ENCODE measurements at places on chromosomes 4 and X. TPM values are rescaled to one million over a fixed set of nuclear protein-coding genes. Genes with fewer than 3 reads are reported as not detected.

- no peak overlapping the region for H3K27ac ChIP-seq
- no peak overlapping the region for H3K4me3 ChIP-seq
- DNase-seq: no peak
- no peaks in the 10 kb centered on the region for H3K4me1 ChIP-seq
- H3K27me3 ChIP-seq: no peaks in the 10 kb centered on the region
- H3K36me3 ChIP-seq: no peaks in the 10 kb centered on the region
Measured at GRCh38 chr4:175125410-175126068, 207.4 kb downstream of the ADAM29 start.

- no peak overlapping the region for H3K4me3 ChIP-seq
- H3K27me3 ChIP-seq: no peaks in the 10 kb centered on the region
- no peak overlapping the region for H3K27ac ChIP-seq
Measured at GRCh38 chr4:1997712-1998111, 11.1 kb downstream of the NELFA start.

- H3K27me3 ChIP-seq: peaks cover 3% of the 10 kb centered on the region
- H3K4me1 ChIP-seq: no peaks in the 10 kb centered on the region
- no peaks in the 10 kb centered on the region for H3K36me3 ChIP-seq
- DNase-seq: no peak
Measured at GRCh38 chr4:138188406-138189084, 53.6 kb downstream of the SLC7A11 start.

GRCh38 chr4:144582105-144582850, 63.7 kb upstream of the HHIP start:
- H3K4me3 ChIP-seq: no peak overlapping the region
- H3K27ac ChIP-seq: no peak overlapping the region
- no peaks in the 10 kb centered on the region for H3K36me3 ChIP-seq
- H3K4me1 ChIP-seq: no peaks in the 10 kb centered on the region
- DNase-seq: no peak

DNA sequence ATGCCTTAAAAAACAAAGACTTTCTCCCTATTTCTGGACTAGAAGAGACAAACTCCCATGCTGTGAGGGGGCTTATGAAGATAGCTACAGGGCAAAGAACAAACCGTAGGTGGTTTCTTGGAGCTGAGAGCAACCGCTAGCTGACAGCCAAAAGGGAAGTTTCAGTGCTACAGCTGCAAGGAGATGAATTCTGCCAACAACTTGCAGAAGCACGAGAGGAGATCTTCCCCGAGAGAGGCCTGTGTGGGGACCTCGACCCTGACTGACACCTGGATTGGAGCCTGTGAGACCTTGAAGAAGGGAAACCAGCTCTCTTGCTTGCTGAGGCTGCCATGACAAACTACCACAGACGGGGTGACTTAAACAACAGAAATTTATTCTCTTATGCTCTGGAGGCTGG, 183.8 kb upstream of the VCX3A start:
- no peaks in the 10 kb centered on the region for H3K27me3 ChIP-seq
- H3K4me3 ChIP-seq: no peak overlapping the region
- H3K36me3 ChIP-seq: no peaks in the 10 kb centered on the region
- no peaks in the 10 kb centered on the region for H3K4me1 ChIP-seq
- DNase-seq: no peak

- H3K4me3 ChIP-seq: no peak overlapping the region
- H3K27ac ChIP-seq: no peak overlapping the region
- peaks cover 4% of the 10 kb centered on the region for H3K27me3 ChIP-seq
- H3K4me1 ChIP-seq: no peaks in the 10 kb centered on the region
Measured at GRCh38 chr4:105934386-105934785, 39.1 kb downstream of the NPNT start.

GRCh38 chrX:74458736-74459135, 37.4 kb downstream of the SLC16A2 start:
- H3K4me3 ChIP-seq: no peak overlapping the region
- H3K27ac ChIP-seq: no peak overlapping the region
- no peaks in the 10 kb centered on the region for H3K4me1 ChIP-seq
- no peaks in the 10 kb centered on the region for H3K36me3 ChIP-seq

DNA sequence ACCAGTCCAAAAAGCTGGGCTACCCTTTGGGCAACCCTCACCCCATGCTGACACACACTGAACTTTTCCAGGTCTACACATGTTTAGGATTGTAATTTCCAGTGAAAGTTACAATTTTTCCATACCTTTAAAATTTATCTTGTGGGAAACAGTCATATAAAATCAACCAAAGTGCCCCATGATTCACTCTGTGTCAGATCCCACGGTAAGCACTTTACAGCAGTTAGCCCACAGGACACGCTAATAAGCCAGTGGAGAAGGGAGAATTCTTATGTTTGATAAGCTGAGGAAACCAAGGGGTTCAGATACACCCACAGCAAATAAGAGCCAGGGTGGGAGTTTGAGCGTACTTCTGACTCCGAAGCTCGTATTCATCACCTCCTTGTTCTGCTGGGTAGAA, 72.4 kb upstream of the TBL1X start:
- no peaks in the 10 kb centered on the region for H3K36me3 ChIP-seq
- H3K4me3 ChIP-seq: no peak overlapping the region
- DNase-seq: no peak

GRCh38 chrX:66602381-66602938, 36.4 kb downstream of the EDA2R start:
- no peak overlapping the region for H3K4me3 ChIP-seq
- no peaks in the 10 kb centered on the region for H3K36me3 ChIP-seq
- no peak overlapping the region for H3K27ac ChIP-seq
- no peaks in the 10 kb centered on the region for H3K4me1 ChIP-seq

- H3K27me3 ChIP-seq: peaks cover 5% of the 10 kb centered on the region
- peak; percentile 10 for DNase-seq
- no peaks in the 10 kb centered on the region for H3K36me3 ChIP-seq
- no peak overlapping the region for H3K27ac ChIP-seq
Measured at GRCh38 chrX:123525123-123525725, 207.6 kb downstream of the THOC2 start.

DNA sequence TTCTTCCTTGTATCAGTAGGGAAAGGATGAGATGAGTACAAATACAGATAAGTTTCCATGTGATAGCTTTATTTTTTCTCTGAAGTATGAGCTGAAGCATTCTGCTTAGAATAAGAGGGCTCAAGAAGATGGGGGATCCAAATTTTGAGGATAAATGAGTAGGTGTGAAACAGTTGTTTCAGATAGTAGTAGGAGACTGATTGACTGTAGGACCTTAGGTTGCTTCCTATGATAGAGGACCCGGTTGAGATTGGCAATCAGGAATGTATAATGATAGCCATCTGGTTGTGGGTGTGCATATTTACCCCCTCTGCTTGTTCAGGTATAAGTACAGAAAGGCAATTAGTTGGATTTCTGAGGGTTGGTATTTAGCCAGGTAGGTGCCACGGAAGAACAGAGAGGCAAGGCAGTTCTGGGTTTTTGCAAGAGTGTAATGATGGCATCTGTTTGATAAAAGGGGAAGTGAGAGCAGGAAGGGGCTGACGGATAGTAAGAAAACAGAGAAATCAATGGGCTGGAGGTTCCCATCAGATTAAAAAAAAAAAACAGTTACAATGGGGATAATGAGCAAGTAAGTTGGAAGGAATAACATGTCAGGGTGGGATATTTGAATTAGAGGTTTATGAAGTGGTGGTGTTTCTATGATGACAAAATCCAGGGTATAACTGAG, 13.7 kb downstream of the OCRL start:
- peaks cover 3% of the 10 kb centered on the region for H3K36me3 ChIP-seq
- H3K4me3 ChIP-seq: no peak overlapping the region
- DNase-seq: no peak
- H3K4me1 ChIP-seq: no peaks in the 10 kb centered on the region

- no peak overlapping the region for H3K4me3 ChIP-seq
- no peak for DNase-seq
- H3K27ac ChIP-seq: no peak overlapping the region
- H3K36me3 ChIP-seq: no peaks in the 10 kb centered on the region
- no peaks in the 10 kb centered on the region for H3K27me3 ChIP-seq
- H3K4me1 ChIP-seq: no peaks in the 10 kb centered on the region
Measured at GRCh38 chrX:56557376-56557929, 6.0 kb upstream of the UBQLN2 start.

DNA sequence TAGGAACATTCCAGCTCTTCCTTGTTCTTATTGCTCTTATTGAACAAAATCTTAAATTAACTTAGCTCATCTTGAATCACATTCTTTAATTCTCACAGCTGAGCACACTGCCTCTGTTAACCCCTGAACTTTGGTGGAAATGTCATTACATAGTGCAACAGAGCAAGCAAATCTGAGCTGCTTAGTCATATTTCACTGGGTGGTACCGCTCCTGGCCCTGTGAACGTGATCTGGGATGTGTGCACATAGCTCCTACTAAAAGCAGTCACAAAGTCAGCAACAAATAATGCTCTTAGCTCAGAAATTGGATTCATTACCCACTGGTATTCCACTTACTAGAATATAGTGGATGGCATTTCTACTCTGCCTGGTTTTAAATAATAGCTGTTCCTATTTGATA, 27.9 kb downstream of the ARHGEF6 start:
- no peak for DNase-seq
- peaks cover 82% of the 10 kb centered on the region for H3K4me1 ChIP-seq
- H3K27ac ChIP-seq: peak overlapping the region; percentile 47

Gene HELQ
- 10.1 TPM for total RNA-seq

Gene YIPF7
- not detected for total RNA-seq

Gene UGT2B15
- not detected for total RNA-seq

Gene GRIA3
- not detected for total RNA-seq

Measured in activated CD4-positive, alpha-beta T cell treated with anti-CD3 and anti-CD28 coated beads for 36 hours (primary cell).